ENCODE measurements at places on chromosomes 7 and 10.

DNA sequence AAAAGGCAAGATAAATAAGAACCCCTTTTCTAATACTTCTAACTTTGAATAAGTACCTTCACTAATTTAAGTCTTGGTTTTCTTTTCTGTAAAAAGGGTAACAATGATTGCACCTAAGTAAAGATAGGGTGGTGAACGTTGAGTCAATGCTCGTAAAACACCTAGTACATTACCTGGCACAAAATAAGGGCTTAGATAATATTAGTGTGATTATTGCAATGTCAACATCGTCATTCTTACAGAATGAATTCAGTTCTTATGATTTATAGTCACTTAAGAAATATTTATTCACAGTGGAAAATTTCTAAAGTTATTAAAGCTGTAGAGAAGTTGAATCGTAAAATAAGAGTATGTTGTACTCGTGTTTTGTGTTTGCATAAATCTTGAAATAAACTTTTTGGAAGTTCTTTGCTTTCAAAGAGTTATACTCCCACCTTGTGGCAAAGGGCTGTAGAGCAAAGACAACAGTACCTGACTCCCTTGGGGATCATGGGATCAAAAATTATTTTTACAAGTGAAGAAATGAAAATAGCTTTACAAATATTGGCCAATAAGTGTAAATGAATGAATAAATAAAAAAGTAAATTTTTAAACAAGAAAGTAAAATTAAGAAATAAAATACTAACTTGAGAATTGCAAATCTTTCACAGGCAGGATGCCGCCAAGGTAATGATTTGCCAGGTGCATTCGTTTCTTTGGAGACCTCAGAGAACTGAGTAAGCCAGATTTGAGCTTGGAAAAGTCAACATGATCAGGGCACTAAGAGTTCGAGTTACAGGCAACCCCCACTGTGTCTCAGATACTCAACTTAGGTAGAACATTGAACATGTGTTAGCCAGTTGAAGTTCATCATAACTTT, 285.8 kb upstream of the CACNA2D1 start:
- DNase-seq: no peak

DNA sequence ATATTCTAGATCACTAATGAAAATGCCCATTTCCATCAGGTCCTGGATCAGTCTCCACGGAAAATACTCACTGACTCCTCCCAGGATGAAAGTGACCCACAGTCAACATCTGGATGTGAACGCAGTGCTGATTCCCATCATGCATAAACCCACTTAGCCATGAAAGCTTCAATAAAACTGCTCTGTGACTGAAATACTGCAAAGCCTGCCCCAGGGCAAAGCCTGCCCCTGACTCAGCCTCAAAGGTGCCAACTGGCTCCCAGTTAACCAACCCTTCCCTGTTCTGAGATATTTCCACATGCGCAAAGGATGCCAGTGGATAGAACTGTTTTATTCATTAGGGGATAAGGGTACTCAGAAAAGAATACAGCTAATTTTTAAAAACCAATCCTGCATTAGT, 24.0 kb downstream of the OSBPL3 start:
- DNase-seq: no peak

DNA sequence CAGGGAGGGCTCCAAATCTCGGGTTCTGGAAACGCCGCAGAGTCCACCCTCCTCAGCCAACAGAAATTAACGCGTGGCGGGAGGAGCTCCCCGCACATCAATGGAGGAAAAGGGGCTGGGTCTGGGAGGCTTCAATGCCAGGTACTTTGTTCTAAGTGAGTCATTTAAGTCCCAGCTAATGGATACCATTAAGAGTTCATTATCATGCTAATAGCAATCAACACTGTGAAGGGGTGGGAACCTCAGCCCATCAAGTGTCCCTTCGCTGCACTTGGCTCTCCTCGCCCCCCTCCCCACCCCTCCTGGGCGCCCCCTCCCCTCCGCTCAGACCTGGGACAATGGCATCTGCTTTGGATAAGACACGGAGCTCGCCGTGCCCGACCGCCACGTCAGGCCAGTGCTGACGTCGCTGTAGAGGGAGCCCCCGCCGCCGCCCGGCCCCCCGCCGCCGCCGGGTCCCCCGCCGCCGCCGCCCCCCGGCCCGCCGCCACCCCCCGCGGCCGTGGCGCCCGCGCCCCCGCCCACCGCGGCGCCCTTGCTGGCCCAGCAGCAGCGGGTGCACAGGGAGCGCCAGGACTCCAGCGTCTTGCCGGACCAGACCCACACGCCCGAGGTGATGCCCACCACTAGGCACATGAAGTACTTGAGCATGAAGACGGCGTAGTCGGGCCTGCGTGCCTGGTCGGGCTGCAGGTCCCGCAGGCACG, 2.9 kb downstream of the FZD8 start:
- DNase-seq: no peak

- DNase-seq: no peak
Observed at GRCh38 chr7:13882051-13882450, 107.4 kb downstream of the ETV1 start.

DNA sequence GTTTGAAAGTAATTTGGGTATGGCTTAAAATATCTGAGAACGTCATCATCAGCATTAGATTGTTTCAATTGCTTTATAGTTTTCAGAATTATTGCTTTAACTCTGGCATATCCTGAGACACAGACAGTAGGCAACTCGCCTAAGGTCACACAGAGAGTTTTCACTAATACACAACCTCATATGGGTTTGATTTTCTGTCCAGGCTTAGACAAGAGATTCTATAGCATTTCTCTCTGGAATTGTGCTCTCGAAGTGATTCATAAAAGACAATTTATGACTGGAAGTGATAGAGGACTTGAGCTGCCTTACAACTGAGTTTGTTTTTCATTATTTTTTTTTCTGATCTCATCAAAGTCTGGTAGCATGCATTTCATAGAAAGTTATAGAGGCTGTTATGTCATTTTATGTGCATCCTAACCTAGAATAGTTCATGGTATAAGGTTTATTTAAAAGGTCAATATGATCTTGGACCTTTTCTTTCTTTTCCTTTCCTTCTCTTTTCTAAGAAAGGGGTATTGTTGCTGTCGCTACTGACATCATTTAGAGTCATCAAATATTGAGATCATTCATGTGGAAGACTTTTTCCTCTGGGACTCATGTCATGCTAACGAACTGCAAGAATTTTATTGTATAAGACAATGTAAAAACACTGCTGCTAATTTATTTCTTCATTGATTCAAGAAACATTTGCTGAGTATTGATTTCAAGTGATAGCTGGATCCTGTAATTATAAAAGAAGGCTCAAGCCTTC, 278.2 kb downstream of the PLXDC2 start:
- DNase-seq: no peak

GRCh38 chr7:84780158-84781124, 406.4 kb downstream of the SEMA3D start:
- no peak for DNase-seq

GRCh38 chr10:13360587-13360986, 12.5 kb upstream of the SEPHS1 start:
- DNase-seq: no peak

DNA sequence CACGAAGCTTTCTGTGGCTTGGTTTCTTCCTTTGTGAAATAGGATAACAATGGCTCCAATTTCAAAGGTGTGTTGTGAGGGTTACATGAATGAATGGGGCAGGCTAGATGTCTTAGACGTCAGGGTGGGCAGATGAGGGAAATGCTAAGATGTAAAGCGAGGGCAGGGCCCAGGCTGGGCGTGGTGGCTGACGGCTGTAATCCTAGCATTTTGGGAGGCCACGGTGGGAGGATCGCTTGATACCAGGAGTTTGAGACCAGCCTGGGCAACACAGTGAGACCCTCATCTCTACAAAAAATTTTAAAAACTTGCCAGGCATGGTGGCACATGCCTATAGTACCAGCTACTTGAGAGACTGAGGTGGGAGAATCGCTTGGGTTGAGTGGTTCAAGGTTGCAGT, 607.7 kb upstream of the FOXK1 start:
- no peak for DNase-seq

DNA sequence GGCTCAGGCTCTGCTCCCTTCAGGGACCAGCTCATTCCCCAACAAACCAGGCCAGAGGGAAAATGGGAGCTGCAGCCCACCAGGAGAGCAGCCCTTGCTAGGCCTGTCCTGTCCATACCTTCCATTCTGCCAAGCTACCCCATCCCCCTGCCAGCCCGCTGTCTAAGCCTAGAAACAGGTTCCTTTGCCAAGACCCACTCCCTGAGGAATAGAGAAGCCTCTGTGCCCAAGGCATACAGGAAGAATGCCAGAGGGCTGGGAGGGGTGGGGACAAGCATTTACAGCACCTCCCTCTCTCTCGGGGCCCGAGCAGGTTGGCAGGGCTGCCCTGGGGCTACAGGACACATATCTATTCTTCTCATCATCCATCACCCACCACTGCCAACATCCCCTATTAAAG, 178.3 kb downstream of the GRID1 start:
- DNase-seq: no peak

DNA sequence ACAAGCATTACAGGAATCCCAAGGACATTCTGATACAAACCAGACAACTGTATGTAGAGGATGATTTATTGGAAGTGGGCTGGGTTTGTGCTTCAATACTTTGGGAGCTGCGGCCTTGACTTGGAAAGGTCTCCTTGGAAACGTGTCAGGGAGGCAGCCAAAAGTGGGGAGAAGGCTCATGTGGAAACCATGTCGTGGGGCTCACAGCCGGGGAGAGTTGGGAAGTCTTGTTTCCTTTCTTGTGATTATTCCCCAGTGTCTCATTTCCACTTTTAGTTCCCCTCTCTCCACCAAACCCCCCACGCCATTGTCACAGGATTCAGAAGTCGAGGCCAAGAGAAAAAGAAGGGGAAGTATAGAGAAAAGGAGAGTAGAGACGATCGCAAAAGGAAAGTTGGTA, 53.9 kb upstream of the SFMBT2 start:
- DNase-seq: no peak

GRCh38 chr10:12892924-12893323, 108.6 kb downstream of the CCDC3 start:
- no peak for DNase-seq

DNA sequence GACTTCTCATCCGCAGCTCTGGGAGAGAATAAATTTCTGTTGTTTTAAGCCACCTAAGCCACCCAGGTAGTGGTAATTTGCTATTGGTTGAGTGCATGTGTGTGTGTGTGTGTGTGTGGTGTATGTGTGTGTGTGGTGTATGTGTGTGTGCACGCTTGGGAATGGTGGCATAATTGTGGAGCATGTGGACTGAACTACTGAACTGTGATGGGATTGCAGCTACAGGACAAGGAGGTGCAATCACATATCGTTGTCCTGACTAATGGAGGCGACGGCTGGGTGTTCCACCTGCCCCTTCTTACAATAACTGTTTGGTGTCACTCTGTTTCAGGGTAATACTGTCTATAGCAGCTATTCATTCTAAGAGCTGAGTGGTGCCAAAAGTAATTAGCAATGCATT, 448.7 kb upstream of the PFKP start:
- no peak for DNase-seq

DNA sequence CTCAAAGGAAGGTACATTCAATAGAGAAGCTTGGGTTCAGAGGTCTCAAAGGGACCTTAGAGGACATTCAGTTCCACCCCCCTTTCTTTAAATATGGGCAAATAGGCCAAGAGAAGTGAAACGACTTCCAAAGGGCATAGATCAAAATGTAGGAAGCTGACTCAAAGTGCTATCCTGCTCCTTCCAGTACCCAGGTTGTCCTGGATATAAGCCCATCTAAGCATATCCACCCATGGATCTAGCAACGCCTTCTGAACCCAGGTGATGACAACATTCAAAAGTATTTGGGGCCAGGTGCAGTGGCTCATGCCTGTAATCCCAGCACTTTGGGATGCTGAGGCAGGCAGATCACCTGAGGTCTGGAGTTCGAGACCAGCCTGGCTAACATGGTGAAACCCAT, 5.3 kb downstream of the ATXN7L1 start:
- no peak for DNase-seq

GRCh38 chr7:157952841-157953645, 616.2 kb downstream of the DNAJB6 start:
- DNase-seq: no peak

- DNase-seq: no peak
Observed at GRCh38 chr7:106588422-106589197, 72.3 kb downstream of the CCDC71L start.

GRCh38 chr10:63021225-63021624, 111.9 kb upstream of the NRBF2 start:
- no peak for DNase-seq

- no peak for DNase-seq
Observed at GRCh38 chr7:39240864-39241263, 263.2 kb downstream of the POU6F2 start.

GRCh38 chr7:157116762-157117161, 22.0 kb upstream of the UBE3C start:
- DNase-seq: no peak

- DNase-seq: no peak
Observed at GRCh38 chr10:125448596-125448995, 234.4 kb downstream of the TEX36 start.

DNA sequence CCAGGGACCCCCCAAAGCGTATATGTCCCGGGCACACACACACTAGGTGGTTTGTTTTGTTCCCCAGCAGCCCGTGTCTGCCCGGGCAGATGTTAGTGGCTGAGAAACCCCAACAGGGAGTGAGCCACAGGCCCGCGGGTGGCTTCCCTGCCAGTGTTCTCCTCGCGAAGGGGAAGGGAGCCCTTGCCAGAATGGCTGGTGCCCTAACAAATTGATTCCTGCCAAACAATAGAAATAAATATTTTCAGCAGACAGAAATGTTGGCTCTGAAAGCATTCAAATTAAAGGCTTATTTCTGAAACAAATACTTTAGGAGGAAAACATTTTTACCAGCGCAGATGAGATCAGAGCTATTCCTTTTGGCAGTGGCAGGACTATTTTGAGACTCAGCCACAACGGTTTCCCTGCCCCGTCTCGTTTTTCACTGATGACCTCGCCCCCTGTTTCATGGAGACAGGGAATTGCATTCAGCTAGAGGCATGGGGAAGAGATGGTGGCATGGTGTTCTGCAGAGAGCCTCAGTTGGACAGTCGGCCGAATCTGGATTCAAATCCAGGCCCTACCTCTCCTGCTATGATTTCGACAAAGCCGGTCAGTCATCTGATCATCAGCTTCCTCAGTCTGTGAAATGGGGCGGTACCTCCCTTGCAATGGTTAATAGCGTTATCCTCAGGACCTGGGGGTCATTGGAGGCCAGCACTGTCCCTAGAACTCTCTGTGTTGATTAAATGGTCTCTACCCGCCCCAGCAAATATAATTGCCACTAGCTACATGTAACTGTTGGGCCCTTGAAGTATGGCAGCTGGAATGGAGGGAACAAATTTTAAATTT, 84.5 kb downstream of the CUX1 start:
- no peak for DNase-seq

DNA sequence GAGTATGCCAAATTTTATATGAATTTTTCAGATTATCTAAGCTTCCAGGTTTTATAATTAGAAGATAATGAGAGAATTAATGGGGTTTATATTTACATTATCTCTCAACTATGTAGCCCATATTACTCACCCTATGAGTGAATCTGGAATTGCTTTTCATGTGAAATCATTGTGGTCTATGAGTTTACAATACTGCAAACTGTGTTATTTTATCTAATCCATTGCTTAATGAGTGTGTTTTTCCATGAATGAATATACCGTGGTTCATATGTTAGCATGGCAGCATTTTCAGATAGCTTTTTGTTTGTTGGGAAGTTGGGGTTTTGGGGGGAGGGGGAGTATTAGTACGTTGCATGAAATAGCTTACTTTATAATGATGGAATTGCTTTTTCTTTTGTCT, 44.5 kb downstream of the FGFBP3 start:
- DNase-seq: no peak

GRCh38 chr7:52431082-52431815, 604.2 kb upstream of the POM121L12 start:
- no peak for DNase-seq

GRCh38 chr7:96949766-96950165, 55.6 kb upstream of the DLX6 start:
- DNase-seq: no peak

Data from stimulated activated CD8-positive, alpha-beta memory T cell treated with anti-CD3 and anti-CD28 coated beads, Interleukin-4, amount 100 ng/mL, for 1 hour (primary cell).